Muscle of leg (tissue), 16 donors: ENCODE measurements at places on chromosomes 5 and 9.

DNA sequence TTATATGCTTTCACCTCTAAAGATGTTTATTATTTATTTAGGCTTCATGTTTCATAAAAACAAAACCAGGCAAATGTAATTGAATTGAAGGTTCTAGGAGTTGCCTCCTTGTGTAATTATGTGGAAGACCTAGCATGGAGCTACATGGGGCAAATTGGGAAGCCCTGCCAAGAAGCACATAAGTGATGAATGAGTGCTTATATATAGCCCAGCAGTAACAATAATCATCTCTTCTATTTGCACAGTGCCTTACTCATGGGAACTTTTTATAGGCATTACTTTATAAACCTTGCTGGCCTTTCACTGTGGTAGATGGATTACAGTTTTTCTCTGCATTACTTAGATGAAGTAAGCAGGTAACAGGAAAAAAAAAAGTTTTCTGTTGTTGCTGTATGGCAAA, 40.0 kb upstream of the GRAMD2B start:
- peak; percentile 25 for DNase-seq

GRCh38 chr5:14057289-14057688, 85.9 kb upstream of the TRIO start:
- DNase-seq, result no peak

GRCh38 chr9:13351778-13352386, 72.4 kb upstream of the MPDZ start:
- DNase-seq, result peak; percentile 90

DNA sequence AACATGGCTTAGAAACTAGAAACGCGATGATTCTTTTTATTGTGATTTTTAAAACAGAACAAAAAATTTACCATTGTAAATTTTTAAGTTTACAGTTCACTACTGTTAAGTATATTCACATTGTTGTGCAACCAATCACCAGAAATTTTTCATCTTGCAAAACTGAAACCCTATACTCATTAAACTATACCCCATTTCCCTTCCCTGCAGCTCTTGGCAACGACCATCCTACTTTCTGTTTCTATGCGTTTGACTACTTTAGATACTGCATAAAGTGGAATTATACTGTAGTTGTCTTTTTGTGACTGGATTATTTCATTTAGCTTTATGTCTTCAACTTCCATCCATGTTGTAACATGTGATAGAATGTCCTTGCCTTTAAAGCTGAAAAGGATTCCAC, 52.5 kb downstream of the SPOCK1 start:
- peak; percentile 1 for DNase-seq

DNA sequence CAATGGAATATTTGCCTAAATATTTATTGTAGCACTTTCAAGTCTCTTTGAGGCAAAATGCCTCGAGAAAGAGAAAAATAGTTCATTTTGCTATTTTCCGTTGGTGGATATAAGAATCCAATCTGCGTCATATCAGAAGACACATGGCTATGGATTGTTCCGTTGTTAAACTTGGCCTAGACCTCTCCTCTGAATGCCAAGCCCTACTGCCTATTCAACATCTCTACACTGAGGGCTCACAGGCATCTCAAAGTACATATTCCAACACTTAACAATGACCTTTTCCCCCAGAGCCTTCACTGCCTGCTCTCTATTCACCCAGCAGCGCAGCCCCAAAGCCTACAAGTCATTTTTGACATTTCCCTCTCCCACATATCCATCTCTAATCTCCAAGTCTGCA, 350.1 kb downstream of the GLIS3 start:
- DNase-seq, result no peak

- DNase-seq, result no peak
These were observed 82.2 kb downstream of the TRIO start for GRCh38 chr5:14225173-14225834.

DNA sequence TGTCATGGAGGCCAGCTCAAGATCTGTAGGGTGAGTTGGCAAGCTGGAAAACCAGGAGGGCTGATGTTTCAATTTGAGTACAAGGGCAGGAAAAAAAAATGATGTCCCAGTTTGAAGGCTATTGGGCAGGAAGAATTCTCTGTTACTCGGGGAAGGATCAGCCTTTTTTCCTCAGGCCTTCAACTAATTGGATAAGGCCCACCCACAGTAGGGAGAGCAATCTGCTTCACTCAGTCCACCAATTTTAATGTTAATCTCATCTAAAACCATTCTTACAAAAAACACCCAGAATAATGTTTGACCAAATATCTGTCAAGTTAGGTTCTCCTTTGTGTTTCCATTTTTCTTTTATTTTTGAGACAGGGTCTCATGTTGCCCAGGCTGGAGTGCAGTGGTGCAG, 382.4 kb downstream of the ARRDC3 start:
- no peak for DNase-seq

DNA sequence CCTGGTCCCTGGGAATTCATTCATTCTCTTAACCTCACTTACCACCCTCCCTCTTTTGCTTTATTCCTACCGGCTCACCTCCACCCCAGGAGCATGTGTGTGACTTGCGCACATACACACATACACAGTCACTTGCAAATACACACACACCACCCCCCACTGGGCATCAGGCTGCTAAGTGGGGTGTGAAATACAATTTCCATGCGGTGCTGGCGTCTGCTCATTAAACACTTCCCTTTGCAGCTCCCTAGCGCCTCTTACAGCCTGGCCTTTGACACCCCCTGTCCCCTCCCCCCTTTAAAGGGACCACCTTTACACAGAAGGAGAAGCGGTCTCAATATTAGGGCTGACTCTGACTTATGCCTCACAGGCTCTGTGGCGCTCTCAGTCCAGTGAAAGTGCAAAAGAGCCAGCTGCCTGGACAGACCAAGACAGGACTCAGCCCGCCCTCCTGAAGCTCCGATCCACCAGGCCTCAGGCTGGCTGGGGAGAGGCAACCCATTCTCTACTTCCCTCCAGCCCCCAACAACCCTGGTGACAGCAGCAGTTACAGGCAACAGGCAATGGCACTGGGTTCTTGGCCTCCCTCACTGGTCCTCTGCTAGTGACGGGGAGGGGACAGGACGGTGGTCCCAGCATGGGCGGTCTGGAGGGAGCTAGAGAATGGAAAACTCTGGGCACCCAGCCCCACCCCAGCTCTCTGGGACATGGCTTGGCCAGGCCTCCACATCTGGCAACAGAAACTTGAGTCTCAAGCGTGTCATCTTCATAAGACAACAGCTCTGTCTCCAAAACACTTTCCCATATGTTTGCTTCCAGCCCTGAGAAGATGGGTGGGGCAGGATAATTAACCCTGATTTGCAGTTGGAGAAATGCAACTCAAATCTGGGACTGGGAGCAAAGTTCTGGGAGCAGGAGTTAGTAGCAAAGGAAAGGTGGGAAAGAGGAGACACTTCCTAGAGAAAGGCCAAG, 12.0 kb downstream of the ENHO start:
- peak; percentile 74 for DNase-seq

DNA sequence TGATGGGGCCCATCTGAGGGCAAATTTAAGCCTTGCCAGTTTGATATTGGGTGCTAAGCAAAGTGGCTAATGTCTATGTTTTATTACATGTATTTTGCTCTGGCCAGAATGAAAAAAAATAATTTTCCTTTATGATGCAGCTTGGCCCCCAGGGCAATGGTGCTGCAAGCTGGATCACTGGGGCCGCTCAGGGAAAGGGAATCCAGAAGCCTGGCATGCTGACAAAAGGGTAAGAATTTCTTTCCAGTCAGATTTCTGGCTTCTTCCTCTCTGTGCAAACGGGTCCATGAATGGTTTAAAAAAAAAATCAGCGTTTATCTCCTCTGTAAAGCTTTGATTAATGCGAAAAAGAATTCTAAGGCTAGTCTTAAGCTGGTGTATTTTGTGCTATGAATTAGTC, 138.4 kb downstream of the MAPKAP1 start:
- peak; percentile 67 for DNase-seq

- peak; percentile 28 for DNase-seq
These were observed 315.3 kb upstream of the RPS23 start for GRCh38 chr5:82593481-82593880.

DNA sequence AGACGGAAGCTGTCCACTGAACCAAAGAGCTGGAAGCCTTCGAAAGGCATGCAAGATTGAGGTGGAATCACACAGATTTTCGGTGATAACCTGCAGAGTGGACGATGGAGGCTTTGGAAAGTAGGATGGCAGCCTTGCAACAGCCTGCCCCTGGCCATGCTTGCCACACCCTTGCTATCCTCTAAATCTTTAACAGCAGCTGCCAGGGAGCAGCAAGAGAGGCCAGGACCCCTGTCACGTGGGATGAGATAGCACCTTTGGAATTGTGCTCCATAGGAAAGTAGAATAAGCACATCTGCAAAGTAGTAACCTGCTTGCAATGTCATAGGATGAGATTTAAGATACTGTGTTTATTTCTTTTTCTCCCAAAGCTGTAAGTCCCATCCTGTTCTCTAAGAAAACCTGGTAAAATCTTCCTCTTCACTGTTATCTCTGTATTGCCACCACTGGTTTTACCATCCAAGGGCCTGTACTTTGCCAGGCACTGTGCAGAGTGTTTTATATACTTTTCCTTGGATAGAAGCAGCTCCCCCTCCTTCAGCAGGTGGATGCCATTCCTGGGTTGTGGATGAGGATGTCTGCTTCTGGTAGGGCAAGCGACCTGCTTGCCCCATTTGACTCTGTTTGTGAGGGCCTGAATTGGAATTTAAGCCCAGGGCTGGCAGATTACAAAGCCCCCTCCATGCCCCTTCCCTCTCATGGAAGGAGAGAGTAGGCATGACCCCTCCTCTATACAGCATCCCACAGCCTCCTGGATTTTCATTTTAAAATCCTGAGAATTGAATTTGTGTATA, 10.1 kb downstream of the TRIO start:
- DNase-seq, result no peak

- DNase-seq, result no peak
These were observed 30.2 kb downstream of the AFAP1L1 start for GRCh38 chr5:149301744-149302380.

GRCh38 chr5:72855821-72856220, 39.4 kb downstream of the TNPO1 start:
- DNase-seq, result no peak

DNA sequence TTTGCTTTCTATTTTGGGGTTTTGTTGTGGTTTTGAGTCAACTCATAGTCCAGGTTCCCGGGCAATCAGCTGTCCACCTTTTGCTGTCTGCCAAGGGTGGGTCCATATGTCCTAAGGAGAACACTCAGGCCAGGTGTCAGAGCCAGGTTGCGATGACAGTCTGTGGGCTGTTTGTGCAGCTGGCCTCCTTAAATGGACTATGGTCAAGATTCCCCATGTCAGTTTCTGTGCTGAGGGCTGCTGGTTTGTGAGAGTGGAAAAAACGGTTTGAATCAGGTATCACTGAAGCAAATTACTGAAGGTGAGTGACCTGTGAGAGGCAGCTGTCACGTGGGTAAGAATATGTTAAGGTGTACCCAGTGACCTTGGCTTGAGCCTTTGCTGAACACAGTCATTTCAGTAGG, 33.0 kb downstream of the SNX30 start:
- DNase-seq, result no peak

DNA sequence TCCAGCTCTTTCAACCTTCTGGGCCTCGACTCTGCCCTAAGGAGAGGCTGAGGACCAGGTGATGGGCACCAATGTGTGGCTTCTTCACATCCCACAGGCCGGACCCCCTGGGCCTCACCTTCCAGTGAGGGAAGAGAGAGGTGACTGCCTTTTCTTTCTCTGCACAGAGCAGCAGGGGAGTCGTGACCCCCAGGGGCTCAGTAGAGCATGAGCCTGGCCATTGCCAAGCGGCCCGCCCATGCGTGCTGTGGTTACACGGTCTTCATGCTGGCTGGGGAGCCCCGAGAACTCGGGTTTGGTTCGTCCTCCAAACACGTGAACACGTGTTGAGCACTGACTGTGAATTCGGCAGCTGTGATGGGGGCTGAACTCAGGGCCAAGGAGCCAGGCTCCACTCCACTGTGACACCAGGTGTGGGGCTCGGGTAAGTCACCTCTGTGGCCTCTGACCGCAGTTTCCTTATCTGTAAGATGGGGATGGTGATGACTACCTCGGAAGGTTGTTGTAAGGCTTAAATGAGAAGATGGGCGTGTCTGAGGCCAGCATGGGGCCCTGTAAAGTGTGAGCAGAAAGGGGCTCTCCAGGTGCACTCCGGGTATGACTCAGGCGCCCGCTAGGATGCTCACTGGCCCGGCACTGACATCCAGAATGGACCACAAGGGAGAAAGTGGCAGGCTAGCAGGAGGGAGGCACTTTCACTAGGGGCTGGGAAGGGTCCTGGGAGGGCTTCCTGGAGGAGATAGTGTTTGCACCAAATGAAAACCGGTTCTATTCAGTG, 13.4 kb upstream of the GRHPR start:
- no peak for DNase-seq

DNA sequence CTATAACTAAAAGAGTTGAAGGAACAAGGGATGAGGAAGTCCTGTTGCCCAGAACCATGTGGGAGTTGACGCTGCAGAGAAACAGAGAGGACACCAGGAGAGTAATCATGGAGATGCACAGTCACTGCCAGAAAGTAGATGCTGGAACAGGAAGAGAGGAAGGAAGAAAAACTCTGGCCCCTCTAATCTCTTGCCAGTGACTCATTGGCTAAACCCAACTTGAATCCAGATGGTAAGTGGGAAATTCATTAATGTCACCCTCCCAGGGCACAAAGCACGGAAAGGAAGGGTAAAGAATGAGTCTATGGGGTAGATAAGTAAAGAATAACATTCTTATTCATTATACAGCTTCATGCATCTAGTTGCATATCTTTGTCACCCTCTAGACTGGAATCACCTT, 631.9 kb downstream of the PRELID2 start:
- no peak for DNase-seq

- DNase-seq, result peak; percentile 12
These were observed 184.6 kb downstream of the AP3B1 start for GRCh38 chr5:78109891-78110324.

DNA sequence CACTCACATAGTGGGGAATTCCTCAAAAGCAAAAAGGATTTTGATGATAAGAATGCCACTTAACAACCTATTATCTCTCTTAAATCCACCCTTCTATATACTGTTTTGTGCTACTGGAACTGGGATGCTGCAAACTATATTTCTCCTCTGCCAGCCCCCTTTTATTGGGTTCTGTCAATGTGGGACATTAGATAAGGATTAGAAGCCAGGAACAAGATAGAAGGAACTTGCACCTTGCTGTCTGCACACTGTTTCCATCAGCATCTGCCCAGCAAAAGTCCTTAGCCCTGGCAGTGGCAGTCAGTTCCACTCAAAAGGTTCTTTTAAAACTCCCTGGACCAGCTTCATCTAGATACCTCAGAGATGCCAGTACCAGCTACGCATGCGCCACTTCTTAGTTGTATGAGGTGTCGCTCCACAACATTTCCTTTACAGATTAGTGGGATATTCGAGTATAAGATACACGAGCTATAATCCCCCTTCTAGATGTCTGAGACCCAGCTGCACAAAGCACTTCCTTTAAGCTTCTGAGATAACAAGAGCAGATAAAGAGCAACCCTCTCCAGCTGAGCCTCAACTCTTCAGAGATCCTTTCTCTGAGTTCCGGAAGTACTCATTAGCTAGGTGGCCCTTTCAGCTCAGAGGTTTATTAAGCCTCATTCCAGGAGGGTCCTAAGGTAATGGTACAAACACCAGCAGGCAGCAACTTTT, 45.3 kb downstream of the CERT1 start:
- DNase-seq, result no peak

- no peak for DNase-seq
These were observed 284.1 kb downstream of the HCN1 start for GRCh38 chr5:45411971-45412612.

- no peak for DNase-seq
These were observed 74.5 kb downstream of the FBXO38 start for GRCh38 chr5:148458036-148458888.
